ENCODE measurements at places on chromosomes 5 and 9.

- no peak for DNase-seq
Measured at GRCh38 chr5:44885903-44886302, 77.2 kb downstream of the MRPS30 start.

- no peak for DNase-seq
Measured at GRCh38 chr9:37436540-37436939, 14.0 kb downstream of the GRHPR start.

- DNase-seq = no peak
Measured at GRCh38 chr5:56732121-56732520, 83.2 kb upstream of the MAP3K1 start.

DNA sequence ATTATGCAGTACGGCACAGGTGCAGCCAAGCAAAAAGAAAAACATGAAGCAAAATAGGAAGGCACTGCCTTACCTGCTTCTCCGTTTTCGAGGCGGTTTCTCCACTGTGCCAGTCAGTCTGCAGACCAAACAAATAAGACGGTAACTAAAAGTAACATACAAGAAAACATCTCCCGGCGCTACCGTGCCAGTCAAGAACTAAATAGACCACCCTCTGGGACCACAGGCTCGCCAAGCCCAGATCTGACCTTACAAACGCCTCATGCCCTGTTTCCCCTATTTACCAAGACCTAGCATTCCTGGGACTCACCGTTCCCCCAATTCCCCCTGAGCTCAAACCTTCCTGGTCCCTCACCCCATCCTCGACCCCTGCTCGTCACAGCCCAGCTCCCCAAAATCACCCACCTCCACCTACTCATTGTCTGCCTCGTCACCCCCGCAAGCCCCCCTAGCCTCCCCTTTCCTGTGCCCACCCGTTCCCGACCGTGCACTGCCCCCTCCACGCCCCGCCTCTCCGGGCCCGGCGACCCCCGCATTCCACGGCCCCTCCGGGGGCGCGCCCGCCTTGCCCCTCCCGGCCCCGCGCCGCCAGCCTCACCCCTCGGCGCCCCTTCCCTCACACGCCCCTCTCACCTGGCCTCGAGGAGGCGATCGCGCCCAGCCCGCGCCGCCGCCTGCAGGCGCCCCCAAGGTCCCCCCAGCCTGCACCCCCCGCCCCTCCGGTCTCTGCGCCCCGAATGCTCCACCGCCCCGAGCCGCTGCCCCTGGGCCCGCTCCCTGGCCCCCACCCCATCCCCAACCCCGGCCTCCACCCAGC lies 560 bp downstream of the SCAI start:
- DNase-seq = no peak

GRCh38 chr9:88026118-88026479 lies 51.8 kb upstream of the CDK20 start:
- DNase-seq = no peak
